ENCODE measurements at places on chromosomes 4 and X. TPM values are rescaled to one million over a fixed set of nuclear protein-coding genes. Genes with fewer than 3 reads are reported as not detected.

DNA sequence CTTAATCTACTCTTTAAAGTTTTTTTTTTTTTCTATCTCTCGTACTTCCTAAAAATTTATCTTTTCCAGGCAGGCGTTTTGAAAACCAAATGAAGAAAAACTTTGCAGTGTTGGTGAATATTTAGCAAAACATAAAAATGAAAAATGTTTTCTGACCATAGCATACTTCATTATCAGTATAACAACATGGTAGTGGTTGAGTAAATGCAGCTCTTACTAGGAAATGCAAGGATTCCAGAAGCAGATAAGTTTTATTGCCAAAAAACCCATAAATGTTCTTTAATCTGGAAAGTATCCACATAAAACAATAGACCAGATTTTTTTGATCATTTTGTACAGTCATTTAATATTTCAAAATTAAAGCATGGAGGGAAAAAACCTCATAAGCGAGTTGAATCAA lies 136.9 kb upstream of the GUCY1A1 start:
- DNase-seq, result no peak

- DNase-seq, result no peak
Measured at GRCh38 chrX:97639526-97639925, 755.8 kb downstream of the RPA4 start.

- DNase-seq, result no peak
Measured at GRCh38 chrX:103730796-103731493, 20.2 kb downstream of the TMEM31 start.

DNA sequence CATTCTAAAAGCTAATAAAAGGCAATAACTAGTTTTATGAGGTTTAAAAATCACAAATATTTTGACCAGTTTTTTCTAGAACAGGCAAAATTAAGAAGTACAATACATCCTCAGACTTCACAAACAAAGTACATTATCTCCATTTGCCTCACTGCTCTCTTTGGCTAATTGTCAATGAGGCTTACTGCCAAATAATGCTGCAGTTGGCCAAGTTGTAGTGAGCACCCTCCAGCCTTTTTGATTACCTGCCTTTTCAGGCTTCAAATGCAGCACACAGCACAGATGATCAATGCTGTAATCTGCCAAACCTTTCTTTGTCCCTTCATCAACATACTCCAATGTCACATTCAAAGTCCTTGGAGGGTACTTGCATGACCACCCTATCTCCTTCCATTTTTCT lies 605.2 kb downstream of the KLHL13 start:
- DNase-seq, result no peak

DNA sequence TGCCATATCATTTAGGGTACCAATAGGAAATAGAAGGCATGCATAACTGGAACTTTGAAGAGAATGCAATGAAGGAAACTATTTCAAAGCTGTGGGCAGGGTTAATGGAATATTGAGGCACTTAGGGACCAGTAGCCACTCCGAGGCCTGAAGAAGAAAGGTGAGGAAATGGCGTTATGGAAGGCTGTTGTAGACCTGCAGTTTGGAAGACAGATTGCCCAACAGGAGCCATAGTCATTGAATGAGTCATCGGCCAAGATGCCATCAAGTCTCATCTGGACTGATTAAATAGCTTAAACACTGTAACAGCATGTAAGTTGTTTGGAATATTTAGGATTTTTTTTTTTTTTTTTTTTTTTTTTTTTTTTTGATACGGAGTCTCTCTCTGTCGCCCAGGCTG lies 11.6 kb downstream of the CXCL13 start:
- DNase-seq, result no peak

TIMM17B gene
- total RNA-seq, result 91.0 TPM

ZCCHC12 gene
- not detected for total RNA-seq

COL4A5 gene
- total RNA-seq, result 7.0 TPM

Data from colonic mucosa (tissue), 4 donors.